ENCODE measurements at places on chromosomes 11 and 22.

GRCh38 chr11:117623831-117624271, 173.2 kb downstream of the DSCAML1 start:
- no peak for DNase-seq

- no peak for DNase-seq
These were observed 163.2 kb downstream of the CHST1 start for GRCh38 chr11:45502226-45502545.

GRCh38 chr11:4211991-4212390, 117.4 kb downstream of the RRM1 start:
- no peak for DNase-seq

- no peak for DNase-seq
These were observed 36.5 kb downstream of the POU2AF3 start for GRCh38 chr11:111334532-111335502.

DNA sequence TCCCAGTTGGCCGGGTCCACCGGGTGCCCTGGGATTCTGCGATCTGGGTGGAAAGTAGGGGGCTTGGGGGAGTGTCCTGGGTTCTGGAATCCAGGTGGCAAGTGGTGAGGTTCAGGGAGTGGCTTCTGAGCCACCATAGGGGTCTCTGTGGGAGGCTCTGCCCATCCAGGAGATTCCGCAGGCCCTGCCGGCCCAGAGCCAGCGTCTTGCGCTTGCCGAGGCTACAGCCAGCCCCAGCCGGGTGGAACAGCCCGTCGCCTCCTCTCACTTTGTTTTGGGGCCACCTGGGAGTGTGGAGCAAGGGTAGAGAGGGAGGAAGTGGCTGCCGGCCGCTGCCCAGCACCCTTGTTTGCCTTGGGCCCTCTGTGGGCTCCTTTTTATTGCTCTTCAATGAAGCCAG, 60.6 kb upstream of the PPP6R3 start:
- DNase-seq: no peak

All from stimulated activated CD8-positive, alpha-beta memory T cell treated with anti-CD3 and anti-CD28 coated beads, Interleukin-7, amount 100 ng/mL, for 1 hour (primary cell).